Effector memory CD8-positive, alpha-beta T cell (primary cell): ENCODE measurements at places on chromosomes 13 and 19.

DNA sequence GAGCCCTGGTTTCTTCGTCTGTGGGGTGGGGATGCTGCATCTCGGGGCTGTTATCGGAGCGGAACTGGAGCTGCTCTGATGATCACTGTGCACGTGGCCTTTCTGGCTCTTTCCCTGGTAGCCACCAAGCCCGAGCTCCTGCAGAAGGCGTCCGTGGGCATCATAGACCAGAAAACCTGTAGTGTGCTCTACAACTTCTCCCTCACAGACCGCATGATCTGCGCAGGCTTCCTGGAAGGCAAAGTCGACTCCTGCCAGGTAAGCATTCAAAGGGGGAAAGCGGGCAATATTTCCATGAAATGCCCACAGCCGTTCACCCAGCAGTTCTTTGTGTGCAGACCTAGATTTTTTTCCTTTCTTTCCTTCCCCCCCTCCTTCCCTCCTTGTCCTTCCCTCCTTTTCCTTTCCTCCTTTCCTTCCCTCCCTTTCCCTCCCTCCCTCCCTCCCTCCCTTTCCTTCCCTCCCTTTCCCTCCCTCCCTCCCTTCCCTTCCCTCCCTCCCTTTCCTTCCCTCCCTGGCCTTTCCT is 9.4 kb downstream of the TIMM13 start:
- no peak for DNase-seq

DNA sequence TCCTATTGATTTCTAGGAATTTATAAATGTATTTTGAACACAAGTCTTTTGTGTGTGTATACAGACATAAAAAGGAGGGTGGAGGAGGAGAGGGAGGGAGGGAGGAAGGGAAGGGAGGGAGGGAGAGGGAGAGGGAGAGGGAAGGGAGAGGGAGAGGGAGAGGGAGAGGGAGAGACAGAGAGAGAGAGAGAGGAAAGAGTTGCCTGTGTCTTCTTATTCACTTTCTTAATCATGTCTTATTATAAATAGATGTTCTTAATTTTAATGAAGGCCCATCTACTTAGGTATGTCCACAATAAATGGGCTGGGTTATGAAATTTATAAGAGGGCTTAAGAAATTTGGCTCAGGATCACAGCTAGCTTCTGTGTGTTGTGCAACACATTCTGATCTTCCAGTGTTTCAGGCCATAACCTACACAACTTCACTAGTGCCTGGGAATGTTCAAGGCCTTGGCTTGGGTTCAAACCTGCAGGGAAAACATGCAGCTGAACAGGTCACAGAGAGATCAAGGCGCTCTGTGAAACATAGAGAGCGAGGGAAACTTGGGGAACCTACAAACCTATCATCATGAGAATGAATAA is 39.3 kb downstream of the ZNF45 start:
- DNase-seq = no peak

GRCh38 chr19:20233105-20233504 is 66.1 kb downstream of the ZNF486 start:
- DNase-seq = no peak

DNA sequence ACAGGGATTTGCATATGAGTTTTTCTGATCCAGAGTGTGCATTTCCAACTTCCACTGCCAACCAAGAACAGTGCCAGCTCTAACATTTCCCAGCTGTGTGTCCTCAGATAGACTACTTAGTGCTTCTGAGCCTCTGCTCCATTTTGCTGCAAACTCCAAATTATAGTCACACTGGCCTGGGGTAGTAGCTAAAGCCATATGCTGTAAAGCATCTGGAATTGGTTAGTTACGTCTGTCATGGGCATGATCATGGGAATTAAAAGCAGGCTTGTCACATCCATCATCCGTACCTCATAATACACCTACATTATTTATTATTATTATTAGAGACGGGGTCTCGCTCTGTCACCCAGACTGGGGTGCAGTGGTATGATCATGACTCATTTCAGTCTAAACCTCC is 7.1 kb downstream of the ELAVL3 start:
- no peak for DNase-seq

GRCh38 chr19:18438331-18439024 is 545 bp upstream of the ISYNA1 start:
- no peak for DNase-seq

DNA sequence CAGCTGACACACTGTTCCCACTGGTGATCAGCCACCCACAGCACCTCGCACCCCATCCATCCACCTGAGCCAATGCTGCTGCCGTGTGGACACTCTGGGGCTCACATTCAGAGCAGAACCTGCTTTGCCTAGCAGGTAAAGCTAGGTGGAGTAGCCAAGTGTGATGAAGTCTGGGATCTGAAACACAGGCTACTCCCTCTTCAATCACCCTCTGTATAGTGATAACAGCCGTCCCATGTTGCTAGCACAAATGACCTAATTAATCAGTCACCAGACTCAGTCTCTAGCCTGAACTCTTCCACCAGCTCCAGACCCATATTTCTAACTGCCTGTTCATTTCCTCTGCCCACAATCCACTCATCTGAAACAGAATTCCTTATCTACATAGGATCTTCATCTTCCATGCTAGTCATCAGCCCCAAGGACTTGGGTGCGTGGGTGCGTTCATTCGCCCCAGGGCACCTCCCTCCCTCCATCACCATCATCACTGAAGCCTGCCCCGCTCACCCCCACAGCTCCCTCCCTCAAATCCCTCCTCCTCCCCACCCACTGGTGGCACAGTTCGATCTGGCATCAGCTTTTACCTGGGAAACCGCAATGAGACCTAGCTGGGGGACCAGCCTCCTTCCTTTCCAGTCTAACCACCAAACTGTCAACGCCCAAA is 19.8 kb downstream of the STK24 start:
- DNase-seq = no peak

GRCh38 chr13:21055511-21056045 is 5.8 kb downstream of the LATS2 start:
- DNase-seq = no peak

GRCh38 chr19:12478234-12478941 is 6.2 kb downstream of the ZNF709 start:
- DNase-seq = no peak

DNA sequence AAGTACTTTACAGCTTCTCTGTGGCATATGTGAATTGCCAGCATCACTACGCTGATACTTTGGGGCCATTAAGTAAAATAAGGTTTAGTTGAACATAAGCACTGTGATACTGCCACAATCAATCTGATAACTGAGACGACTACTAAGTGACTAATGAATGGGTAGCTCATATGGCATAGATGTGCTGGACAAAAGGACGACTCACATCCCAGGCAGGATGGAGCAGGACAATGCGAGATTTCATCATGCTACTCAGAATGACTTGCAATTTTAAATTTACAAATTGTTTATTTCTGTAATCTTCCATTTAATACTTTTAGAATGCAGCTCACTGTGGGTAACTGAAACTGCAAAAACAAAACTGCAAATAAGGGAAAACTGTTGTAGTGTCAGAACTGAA is 13.6 kb downstream of the CCDC122 start:
- DNase-seq = no peak

DNA sequence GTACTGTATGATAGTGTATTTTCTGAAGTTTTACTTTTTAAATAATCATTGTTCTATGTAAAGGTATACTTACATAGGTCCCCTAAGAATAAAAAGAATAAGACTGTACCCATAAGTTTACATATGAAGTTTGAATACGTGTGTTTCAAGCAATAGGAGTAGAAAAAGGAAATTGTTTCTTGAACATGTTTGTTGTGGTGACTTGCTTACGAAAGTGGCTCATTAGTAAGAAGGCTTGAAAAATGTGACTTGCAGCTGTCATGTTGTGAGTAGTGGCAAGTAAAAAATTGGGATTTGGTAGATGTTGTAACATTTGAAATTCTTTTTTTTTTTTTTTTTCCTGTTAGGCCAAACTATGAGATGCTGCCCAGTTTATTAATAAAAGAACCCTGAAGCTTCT is 203.3 kb downstream of the LMO7 start:
- no peak for DNase-seq

DNA sequence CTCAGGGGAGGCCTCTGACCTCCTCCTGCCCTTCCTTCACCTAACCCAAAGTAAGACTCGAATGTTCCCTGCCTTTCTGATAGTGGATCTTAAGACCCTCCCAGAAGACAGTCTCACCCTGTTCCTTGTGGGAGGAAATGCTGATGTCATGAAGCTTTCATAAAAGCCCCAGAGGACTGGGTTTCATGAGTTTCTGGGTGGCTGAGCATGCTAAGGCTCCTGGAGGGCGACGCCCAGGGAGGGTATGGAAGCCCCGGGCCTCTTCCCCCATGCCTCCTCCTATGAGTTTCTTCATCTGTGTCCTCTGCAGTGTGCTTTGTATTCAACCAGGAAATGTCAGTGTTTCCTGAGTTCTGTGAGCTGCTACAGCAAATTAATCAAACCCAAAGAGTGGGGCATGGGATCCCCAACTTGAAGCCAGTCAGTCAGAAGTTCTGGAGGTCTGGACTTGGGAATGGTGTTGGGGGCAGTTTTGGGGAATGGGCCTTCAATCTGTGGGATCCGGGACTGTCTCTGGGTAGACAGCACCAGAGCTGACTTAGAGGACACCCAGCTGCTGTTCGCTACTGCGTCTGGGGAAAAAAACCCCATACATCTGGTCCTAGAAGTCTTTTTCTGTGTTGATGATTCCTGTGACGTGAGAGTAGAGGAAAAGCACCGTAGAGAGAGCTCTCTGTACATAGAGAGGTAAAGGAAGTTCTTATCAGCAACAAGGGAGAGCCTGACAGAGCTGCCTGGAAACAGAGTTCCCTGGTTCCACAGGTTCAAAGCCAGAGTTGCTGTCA is 2.0 kb upstream of the LILRB2 start:
- no peak for DNase-seq

DNA sequence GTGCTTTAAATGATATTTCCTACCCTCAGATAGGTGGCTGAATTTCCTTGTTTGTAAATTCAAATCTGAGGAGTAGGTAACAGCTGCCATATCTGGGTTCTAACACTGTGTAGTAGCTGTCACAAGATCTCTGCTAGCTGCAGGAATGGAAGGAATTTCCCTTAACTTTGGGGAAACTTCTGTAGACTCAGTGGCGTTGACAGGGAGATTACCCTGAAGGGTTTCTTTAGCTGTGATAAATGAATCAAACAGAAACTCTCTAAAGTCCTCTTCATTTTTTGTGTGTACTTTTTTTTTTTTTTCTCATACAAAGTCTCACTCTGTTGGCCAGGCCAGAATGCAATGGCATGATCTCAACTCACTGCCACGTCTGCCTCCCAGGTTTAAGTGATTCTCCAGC is 5.3 kb upstream of the EPSTI1 start:
- no peak for DNase-seq

DNA sequence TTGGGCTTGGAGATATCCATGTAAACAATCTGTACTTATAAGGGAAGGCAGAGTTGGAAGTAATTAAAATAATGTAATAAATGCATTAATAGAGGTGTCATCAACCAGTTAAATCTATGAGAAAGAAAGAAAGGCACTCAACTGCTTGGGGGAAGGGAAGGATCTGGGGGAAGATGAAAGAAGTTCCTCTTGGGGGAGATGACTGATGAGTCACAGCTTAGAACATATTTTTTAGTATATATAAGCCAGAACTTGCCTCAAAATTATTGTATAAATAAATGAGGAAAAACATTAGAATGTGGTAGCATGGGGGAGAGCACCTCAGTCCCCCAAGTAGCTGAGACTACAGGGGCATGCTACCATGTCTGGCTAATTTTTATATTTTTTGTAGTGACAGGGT is 205.8 kb downstream of the GGACT start:
- no peak for DNase-seq

DNA sequence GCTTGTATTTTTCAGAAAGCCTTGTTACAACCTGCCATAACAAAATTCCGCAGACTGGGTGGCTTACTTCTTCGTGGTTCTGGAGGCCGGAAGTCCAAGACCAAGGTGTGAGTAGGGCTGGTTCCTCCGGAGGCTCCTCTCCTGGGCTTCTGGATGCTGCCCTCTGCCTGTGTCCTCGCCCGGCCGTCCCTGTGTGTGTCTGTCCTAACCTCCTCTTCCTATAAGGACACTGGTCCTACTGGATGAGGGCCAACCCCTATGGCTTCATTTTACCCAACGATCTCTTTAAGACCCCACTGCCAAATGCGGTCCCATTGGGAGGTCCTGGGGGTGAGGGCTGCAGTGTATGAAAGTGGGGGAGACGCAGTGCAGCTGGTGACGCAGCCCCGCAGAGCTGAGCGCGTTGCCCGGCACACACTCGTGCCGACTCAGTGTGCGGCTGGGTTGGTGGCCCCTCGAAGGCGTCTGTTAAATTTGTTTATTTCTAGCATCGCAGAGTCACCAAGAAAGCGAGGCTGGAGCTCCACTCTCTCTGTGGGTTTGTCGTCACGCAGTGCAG is 116.7 kb downstream of the SOX1 start:
- DNase-seq = no peak

GRCh38 chr13:113559061-113559460 is 25.5 kb upstream of the TFDP1 start:
- no peak for DNase-seq

DNA sequence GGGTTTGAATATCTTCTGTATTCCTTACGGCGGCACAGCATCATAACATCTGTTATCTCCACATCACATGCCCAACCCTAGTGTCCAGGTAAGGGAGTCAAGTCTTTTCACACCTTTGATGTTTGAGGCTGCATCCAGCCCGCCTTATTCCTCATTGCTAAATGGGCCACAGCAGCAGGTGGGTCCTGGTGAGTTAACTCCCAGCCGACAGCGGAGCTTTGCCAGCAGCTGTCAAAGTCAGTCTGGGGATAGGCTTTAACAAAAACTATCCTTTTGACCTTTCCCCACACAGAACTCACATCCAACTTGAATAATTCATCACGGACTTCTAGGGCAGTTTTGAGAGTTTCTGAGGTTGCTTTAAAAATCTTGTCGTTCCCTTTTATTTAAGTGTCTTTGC is 235.1 kb downstream of the DLEU7 start:
- no peak for DNase-seq

DNA sequence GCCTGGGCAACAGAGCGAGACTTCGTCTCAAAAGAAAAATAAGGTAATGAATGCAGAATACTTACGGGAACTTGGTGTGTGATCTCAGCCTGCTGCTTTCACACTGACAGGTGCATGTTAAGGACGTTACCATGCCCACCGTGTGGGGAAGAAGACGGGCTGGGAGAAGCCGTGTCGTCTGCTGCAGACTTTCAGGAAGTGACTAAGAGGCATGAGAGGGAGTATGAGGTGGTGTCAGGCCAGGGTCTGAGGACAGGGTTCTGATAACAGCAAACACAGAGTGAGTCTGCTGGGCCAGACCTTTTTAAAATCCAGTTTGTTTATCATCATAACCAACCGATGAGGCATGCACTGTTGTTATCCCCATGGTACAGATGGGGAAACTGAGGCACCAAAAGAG is 13.6 kb upstream of the GALP start:
- DNase-seq = no peak
